Bone marrow (tissue), 2 donors: ENCODE measurements at places on chromosomes 12 and 14.

GRCh38 chr12:109630815-109631214 is 57.2 kb downstream of the MVK start:
- DNase-seq: no peak

GRCh38 chr12:29534935-29535334 is 37.4 kb upstream of the OVCH1 start:
- DNase-seq: no peak

- no peak for DNase-seq
Observed at GRCh38 chr14:99822800-99823455, 29.7 kb downstream of the EML1 start.

- no peak for DNase-seq
Observed at GRCh38 chr14:75794615-75795038, 133.6 kb downstream of the TTLL5 start.

- no peak for DNase-seq
Observed at GRCh38 chr12:47753021-47754001, 5.4 kb downstream of the RAPGEF3 start.

- DNase-seq: no peak
Observed at GRCh38 chr12:11669348-11669747, 19.9 kb downstream of the ETV6 start.

GRCh38 chr14:26078561-26078960 is 519.3 kb downstream of the NOVA1 start:
- no peak for DNase-seq

DNA sequence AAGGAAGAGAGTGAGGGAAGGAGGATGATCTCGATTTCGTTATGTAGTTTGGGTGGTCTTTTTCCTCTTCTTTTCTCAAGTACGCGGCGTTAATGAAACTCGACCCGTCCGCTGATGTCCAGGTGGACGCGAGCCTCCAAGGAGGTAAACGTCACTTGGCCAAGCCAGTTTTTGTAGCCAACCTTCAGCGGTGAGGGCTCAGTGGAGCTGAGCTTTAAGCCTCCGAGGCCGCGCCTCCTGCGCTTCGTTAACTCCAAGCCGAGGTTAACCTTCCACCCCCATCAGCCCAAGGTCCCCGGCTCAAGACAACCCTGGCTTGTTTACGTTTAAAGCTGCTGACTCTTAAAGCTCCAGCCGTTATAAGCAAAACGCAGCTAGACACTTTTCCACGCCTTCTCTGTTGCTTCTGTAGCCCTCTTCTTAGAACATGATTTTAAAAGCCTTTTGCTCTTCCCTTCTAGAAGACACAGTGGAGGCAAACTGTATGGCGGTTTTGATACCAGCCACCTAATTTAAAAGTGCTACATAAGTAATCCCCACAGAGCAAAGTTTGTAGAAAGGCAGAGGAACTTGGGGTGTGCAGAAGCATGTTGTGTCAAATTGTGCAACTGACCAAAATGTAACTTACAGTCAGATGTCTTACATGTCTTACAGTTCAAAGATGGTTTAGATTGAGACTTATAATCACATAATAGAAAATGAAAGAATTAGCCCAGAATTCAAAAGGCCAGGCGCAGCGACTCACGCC is 923 bp upstream of the ITPR2 start:
- no peak for DNase-seq

- peak; percentile 11 for DNase-seq
Observed at GRCh38 chr12:46546634-46547273, 174.2 kb upstream of the SLC38A2 start.

- no peak for DNase-seq
Observed at GRCh38 chr14:90755661-90756304, 60.4 kb downstream of the TTC7B start.

GRCh38 chr12:53355121-53355520 is 19.0 kb upstream of the SP7 start:
- no peak for DNase-seq

GRCh38 chr12:116354950-116355783 is 77.7 kb upstream of the MED13L start:
- no peak for DNase-seq
